GM23338 (cell line): ENCODE measurements at places on chromosomes 1 and 21. TPM values are rescaled to one million over a fixed set of nuclear protein-coding genes. Genes with fewer than 3 reads are reported as not detected.
A peak's percentile ranks its signal among the peaks of the same experiment; 100 is the strongest.

DNA sequence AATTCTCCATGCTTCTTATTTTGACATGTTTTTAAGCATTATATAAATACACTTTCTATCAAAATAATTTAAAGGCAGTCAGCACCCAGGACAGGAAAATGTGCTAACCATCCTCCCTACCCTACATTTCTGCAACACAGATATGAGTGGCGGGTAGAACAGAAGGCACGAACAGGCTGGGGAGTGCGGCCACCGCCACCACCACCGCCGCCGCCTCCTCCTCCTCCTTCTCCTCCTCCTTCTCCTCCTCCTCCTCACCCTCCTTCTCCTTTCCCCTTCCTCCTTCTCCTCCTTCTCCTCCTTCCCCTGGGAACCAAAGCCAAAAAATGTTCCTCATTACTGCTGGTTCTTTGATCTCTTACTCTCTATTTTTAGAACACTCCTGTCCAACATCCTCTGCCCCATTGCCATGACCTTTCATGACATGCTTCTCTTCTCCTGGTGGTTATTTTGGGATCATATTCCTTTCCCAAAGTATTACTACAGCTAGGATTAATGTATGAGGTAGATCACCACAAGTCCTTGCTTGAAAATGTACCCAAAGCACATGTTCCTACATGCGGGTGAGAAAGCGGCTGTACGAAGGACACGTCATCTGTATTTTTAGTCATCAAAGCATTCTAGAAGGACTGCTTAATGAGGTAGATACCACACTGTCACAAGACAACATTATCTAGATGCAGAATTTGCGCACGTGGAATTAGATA is 24.5 kb upstream of the CCN1 start:
- DNase-seq: no peak

DNA sequence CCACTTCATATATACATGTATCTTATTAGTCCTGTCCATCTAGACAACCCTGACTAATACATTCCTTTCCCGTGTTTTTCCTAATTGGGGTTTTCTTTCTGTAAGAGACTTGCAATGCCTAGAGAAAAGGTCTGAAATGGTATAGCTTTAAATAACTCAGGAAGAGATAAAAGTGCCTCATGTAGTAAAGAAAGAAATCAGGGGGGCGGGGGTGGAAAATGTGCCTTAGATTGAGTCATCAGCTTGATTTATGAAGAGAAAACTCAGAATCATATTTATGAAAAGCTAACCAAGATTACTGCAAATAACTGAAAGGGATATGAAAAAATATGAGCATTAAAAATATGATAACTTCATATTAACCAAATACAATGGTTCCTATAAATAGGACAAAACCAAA is 345.8 kb upstream of the CHRM3 start:
- DNase-seq: no peak

GRCh38 chr1:198528364-198528763 is 12.1 kb downstream of the ATP6V1G3 start:
- no peak for DNase-seq

GRCh38 chr1:99173900-99174299 is 90.4 kb upstream of the PLPPR4 start:
- DNase-seq: no peak

- DNase-seq: no peak
Observed at GRCh38 chr1:100277866-100278265, 11.8 kb downstream of the RTCA start.

DNA sequence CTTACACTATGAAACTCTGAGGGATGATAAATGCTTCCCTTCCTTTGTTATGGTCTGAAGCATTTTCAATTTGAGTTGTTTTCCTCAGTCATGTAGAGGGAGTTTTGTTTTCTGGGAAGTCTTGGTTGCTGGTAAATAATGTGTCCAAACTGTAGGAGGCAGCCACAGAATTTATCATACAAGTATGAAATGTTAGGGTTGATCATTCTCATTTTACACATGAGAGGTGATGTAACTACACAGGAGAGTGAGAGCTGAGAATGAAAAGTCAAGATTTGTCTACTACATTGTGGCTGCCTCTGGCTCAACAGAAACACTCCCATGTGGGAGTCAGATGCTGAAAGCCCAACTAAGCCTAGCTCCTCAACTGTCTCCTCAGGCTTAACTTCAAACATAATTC is 182.5 kb upstream of the SGIP1 start:
- DNase-seq: no peak

The HFM1 gene
- 3.3 and 5.2 TPM in 2 replicates for total RNA-seq

- DNase-seq: peak; percentile 62
Observed at GRCh38 chr1:90719330-90720144, 2.4 kb upstream of the BARHL2 start.

DNA sequence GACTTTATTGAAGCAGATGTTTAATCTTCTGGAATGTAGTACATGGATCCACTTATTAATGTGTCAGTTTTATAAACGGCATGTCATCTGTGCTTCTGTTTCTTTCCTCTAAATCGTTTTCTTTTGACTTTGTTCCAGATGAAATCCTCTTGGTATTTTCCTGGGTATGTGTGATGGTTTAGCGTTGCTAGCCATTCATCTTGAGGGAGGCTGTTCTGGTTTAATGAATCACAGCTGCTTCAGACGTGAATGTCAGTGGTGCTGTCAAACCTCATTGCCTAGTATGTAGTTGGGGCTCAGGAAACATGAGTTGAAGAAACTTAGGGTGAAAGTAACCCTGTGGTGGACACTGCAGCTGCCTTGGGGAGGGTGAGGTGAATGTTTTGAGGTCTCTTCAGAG is 33.2 kb downstream of the KCNK1 start:
- no peak for DNase-seq

GRCh38 chr1:43789604-43790550 is 82.5 kb downstream of the ST3GAL3 start:
- no peak for DNase-seq

GRCh38 chr1:61568460-61569302 is 156.3 kb downstream of the TM2D1 start:
- DNase-seq: no peak

The C4BPA gene
- total RNA-seq: not detected in 2 replicates

DNA sequence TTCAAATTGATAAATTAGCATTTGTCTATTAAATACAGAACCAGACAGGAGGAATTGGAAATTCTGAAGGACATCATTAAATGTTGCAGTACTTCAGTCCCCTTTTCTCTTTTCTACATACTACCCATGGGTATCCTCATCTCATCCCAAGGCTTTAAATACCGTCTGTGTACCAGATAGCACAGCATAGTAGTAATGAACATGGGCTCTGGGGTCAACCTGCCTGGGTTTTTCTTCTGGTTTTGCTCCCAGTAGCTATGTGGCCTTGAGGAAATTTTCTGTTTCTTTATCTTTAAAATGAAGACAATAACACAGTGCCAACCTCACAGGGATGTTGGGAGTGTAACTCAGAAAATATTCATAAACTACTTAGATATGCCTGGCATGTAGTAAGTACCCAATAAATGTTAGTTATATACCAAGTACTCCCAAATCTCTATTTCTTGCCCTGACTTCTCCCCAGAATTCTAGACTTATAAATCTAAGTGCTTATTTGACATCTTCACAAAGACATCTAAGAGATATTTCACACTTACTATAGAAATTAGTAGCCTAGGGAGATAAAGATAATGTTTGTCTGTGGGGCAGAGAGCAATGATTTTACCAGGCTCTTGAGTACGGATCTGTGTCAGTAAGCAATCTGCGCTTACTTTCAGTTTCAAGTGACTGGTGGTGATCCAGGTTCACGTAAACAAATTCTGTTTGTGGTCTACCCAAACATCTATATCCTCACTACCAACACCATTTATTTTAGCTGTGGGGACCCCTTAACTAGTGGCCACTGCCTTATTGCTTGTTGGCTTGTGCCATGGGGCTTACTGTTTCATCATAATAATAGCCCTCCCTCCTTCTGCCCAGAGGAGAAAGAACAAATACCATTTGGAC is 37.3 kb downstream of the VANGL2 start:
- DNase-seq: no peak

The IL10 gene
- total RNA-seq: not detected in 2 replicates

The ZNF648 gene
- 0.58 and 1.2 TPM in 2 replicates for total RNA-seq
